ENCODE measurements at places on chromosomes 3 and 15.

GRCh38 chr3:178350763-178351162 lies 185.5 kb upstream of the KCNMB2 start:
- no peak for ATAC-seq

DNA sequence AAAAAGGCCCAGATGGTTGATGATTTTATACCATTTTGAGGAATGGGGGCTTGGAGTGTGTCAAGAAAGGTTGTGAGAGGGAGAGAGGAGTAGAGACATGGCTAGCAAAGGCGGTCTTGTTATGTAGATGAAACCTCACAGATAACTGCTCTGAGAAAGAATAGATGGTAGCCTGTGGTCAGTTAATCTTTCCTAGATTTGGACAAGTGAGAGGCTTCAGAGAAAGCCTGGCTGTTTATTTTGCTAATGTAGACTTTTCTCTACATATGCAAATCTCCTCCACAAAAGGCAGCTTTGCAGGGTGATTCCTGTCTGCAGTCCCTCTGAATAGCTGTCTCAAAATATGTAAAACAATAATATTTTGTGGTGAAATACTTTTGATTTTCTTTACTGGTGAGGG lies 177.3 kb downstream of the OTOL1 start:
- no peak for ATAC-seq

DNA sequence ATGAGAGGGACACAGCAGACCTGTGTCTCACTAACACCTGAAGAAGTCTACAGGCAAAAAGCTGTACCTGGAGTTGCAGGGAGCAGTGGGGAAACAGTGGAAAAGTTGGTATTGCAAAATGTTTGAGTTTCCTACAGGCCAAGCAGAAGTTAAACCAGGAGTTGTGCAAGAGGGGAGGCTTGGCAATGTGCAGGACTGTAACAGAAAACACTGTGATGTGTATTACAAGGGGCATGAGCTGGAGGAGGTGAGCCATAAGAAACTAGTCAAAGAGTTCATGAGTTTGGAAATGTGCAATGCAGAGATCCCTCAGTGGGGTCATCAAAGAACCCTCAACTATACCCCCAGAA lies 47.1 kb upstream of the SERPINI2 start:
- no peak for ATAC-seq

- ATAC-seq, result no peak
Observed at GRCh38 chr3:129622226-129622874, 15.9 kb upstream of the PLXND1 start.
